Tibial artery (tissue), 4 donors: ENCODE measurements at places on chromosomes 12 and 14.

GRCh38 chr12:32116897-32117296 lies 10.2 kb downstream of the BICD1 start:
- no peak for DNase-seq

DNA sequence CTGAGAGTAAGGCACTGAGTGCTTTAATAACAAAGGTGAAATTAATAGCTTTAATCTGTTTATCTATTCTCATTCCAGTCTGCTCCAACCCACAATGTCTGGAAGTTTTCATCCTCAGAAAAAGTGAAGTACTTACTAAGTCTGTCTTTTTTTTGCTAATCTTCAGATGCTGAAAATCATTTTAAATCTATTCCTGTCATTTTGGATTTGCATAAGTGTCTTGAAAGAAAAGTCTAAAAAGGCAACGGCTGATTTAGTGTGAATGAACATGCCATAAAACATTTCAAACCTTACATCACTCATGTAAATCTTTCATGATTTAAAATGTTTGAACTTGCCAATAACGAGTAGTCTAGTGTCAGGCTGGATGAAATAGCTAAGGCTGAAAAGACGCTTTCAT lies 685.6 kb downstream of the RPS29 start:
- no peak for DNase-seq

DNA sequence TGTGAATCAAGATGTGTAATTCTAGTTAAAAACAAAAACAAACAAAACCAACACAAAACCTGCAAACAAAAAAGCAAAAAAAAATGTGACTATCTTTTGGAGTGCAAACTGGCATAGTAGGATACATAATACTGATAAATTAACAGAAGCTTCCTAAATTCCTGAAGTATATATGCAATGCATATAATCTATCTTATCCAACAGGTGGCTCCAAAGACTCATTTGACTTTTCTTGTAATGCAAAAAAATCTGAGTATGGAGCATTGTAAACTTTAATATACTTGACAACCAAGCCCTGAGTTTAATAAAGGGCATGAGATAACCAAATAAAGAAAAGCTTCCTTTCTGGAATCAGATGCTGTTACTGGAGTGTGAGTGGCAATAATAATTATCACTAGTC lies 1003.6 kb downstream of the FSCB start:
- no peak for DNase-seq

- DNase-seq, result peak; percentile 95
Measured at GRCh38 chr14:105486974-105487448, 325 bp downstream of the CRIP1 start.

DNA sequence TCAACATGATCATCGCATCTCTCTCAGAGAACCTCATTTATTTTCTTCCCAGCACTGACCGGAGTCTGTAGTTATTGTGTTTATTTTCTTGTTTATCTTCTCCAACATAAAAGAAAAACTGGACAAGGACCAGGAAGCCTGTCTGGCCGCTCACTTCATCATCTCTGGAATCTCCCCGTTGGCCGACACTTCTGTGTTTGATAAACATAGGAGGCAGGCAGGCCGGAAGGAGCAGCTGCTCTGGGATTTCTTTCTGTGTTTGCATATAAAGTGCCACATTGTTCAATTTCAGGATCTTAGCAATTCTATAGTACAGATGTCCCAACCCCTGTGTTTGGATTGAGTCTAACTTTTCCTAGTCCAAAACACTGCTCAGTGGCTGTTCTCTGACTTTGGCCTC lies 53.3 kb downstream of the ACACB start:
- DNase-seq, result no peak

- DNase-seq, result no peak
Measured at GRCh38 chr12:104427547-104427938, 29.2 kb upstream of the CHST11 start.

- no peak for DNase-seq
Measured at GRCh38 chr12:14999695-15000365, 27.0 kb downstream of the PDE6H start.

DNA sequence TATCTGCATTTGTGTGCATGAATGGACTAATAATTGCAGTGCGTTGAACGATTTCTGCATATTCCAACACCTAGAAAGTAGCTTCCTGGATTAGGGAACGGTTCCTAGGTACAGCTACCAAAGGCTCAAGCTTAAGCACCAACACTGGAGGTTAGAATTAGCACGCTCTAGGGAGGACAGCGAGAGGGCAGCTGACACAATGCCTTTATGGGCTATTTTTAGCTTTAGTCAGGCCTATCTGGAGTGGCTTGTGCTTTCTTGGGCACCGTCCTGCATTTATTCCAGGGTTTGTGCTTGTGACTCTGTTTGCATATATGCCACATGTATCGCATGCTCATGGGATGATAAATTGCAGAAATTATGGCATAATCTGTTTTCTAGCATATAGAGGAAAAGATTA lies 13.7 kb downstream of the ETV6 start:
- DNase-seq, result no peak

DNA sequence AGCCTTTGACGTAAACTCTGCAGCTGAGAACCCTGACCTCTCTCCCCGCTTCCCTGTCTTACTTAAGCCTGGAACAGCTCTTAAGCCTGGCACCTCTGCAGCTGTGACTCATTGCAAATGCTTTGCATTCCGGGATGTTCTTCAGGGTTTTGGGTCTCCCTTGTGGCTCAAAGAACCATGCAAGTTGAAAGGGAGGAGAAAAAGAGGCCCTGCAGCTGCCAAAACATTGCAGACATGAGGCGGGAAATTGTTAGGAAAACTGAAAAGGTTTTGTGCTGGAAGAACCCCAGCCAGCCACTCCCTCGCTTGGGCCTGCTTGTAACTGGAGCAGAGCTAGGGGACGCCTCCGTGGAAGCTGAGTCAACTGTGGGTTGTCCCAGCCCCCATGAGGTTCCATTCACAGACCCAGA lies 60.2 kb upstream of the FERMT2 start:
- DNase-seq, result peak; percentile 83

DNA sequence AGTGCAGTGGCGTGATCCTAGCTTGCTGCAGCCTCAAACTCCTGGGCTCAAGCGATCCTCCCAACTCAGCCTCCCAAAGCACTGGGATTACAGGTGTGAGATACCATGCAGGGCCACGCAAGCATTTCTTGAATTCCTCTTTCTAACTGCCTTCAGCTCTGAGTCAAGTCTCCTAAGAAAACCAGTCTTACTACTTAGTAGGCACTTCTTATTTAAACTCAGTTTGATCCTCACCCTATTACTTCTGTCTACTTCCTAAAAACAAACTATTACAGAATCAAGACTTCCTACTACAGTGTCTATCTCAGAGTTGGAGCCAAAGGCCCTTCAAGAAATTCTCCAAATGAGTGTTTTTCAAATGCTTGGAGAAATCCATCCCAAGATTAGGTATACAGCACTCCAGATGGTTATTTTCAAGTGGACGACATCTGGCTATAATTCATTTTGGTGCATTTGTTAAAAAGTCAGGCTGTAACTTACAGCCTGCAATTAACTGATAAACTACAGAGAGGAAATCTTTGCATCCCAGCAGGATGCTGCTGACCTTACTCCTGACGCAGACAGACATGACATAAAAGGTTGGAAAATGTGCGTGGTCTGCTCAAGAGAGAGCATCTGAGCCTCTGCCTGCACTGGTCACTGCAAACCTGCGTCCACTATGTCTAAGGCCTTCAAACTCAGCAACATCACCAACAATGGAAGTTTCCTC lies 34.7 kb downstream of the SSH1 start:
- DNase-seq, result no peak

DNA sequence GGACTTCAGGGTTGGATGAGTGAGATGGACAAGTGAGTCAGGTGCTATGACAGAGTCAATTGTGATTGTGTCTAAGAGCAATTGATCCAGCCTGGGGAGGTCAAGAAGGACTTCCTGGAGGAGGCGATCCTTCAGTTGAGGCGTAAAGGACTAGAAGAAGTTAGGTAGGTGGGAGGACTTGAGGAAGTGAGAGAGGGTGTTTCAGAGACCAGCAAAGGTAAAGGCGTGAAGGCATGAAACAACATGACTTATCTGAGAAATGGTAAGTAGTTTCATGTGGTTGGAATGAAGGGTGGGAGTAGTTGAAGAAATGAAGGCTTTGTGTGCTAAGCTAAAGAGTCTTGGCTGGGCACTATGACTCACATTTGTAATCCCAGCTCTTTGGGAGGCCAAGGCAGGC lies 48.9 kb upstream of the PPP1CC start:
- DNase-seq, result no peak

DNA sequence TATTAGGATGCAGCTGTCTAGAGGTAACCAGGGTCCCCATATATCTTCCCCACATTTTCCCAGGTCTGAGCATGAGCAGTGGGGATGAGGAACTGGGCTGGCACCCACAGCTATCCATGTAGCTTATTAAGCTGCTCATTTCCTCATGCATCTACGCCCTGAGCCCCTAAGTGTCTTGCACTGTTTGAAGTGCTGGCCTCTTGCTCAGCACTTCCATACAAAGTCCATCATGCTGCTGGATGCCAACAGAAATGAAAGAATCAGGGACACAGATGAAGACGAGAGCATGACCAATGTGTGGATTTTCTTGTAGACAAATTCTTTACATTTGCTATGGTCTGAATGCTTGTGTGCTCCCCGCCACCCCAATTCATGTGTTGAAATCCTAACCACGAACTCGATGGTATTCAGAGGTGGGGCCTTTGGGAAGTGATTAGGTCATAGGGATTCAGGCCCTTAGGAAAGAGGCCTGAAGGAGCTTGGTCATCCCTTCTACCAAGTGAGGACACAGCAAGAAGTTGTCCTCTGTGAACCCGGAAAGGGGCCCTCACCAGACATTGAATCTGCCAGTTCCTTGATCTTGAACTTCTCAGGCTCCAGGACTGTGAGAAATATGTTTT lies 54.5 kb downstream of the C12orf75 start:
- DNase-seq, result no peak

GRCh38 chr14:57660208-57660607 lies 166.6 kb upstream of the CCDC198 start:
- DNase-seq, result no peak

DNA sequence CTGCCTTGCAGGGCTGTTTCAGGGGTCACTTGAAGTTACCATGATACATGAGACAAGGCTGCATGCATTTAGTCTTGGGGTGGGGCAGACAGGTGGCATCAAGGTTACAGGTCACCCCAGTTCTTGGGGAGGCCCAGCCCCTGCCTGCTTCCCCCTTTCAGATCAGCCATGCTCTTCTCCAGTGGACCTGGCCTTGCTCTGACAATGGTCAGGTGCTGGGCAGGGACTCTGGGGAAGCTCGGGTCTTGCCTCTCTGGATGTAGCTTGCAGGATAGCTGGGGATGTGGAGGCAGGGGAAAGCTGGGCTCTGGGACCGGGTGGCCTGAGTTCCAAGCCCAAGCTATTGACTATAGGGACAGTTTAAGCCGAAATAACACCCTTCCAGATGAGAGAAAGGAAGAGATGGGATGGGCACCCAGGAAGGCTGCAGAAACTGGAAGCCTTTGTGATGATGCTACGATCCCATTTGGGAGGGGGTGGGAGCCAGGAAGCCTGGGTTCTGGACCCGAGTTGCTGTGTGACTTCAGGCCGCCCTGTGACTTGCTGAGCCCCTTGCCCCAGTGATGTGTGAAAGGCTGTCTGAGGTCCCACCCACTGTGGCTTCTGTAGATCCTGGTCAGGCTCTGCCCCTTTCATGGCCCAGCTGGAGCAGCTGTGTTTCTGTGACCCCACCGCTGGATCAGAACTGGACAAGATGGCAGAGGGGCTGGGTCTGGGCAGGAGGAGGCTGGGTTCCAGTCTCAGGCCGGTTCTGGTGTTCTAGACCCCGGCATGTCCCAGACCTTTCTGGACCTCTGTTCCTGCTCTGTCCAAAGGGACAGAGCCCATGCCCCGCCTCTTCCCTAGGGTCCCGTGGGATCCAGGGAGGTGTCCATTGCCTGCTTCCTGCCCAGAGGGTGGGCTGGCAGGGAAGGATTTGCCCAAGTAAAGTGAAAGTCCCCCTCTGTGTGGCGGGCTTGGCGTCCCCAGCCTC lies 2.1 kb downstream of the TNFAIP2 start:
- DNase-seq, result no peak

GRCh38 chr14:31286456-31287293 lies 79.1 kb upstream of the HECTD1 start:
- no peak for DNase-seq

DNA sequence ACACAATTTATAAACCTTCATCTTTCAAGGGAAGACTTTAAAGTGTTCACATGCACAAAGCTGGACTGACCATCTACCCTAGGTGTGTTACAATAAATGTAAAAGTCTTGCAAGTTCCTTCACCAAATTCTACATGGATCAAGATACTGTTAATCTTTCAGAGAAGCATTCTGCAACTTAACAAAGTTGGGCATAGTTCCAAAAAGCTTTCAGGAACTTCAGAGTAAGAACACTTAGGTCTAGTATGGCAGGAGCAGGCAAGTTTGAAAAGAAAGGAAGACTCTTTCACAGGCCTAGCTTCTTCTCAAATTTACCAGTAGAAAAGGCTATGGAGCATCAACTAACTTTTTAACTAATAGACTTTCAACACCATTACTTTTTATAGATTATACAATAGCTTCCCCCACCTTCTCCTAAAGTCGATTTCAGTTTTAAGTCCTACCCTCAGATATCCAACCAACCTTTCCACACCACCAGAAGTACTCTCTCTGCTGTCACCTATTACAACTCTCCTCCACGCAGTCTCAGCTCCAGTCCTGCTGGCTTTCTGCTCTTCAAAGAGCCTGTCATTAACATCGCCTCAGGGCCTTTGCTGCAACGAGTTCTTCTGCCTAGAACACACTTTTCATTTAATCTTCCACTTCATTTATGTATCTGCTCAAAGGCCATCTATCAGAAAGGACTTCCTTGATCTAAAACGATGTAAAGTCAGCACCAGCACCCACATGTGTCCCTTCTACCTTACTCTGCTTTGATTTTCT lies 333.9 kb downstream of the CEP128 start:
- DNase-seq, result no peak

DNA sequence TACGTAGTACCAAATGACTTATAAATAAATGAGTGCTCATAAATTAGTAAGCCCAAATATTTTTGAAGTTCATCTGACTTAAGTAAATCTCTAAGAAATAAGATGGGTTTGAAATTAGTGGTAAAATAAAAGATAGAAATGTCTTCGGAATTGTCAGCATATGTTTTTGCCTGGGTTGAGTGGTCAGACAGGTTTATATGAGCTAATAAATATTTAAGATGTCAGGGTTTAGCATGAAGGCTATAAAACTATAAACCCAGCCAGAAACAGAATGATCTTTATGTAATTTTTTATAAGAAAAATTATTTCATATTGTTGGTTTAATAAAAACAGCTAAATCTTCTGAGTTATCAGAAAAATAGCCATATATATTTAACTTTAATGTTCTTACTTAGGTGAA lies 37.3 kb downstream of the JAG2 start:
- no peak for DNase-seq

GRCh38 chr12:25207846-25208245 lies 12.8 kb downstream of the ETFRF1 start:
- no peak for DNase-seq
